COLO829 (cell line): ENCODE measurements at places on chromosomes 3 and 15.
A peak's percentile ranks its signal among the peaks of the same experiment; 100 is the strongest.

DNA sequence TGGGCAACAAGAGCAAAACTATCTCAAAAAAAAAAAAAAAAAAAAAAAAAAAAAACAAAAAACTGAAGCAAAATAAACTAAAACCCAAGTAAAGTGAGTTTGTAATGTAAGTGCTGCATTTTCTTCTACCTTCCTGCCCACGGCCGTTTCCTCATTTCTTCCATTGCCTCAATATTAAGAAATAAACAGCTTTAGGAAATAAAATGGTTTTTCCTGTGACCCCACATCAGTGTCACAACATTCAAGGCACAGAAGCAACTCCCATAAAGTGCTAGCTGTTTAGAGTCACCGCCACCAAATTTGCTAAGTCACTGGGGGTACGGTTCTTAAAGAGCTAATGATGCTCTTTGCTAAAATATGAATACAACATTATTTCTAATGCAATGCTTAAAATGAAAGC lies 3.3 kb downstream of the PKM start:
- DNase-seq, result no peak

- DNase-seq, result no peak
Measured at GRCh38 chr3:173690542-173691180, 293.1 kb downstream of the NLGN1 start.

- no peak for DNase-seq
Measured at GRCh38 chr15:93020976-93021772, 67.8 kb downstream of the RGMA start.

GRCh38 chr15:77605547-77605946 lies 27.2 kb downstream of the LINGO1 start:
- no peak for DNase-seq

GRCh38 chr15:99485153-99485961 lies 80.4 kb upstream of the MEF2A start:
- no peak for DNase-seq

DNA sequence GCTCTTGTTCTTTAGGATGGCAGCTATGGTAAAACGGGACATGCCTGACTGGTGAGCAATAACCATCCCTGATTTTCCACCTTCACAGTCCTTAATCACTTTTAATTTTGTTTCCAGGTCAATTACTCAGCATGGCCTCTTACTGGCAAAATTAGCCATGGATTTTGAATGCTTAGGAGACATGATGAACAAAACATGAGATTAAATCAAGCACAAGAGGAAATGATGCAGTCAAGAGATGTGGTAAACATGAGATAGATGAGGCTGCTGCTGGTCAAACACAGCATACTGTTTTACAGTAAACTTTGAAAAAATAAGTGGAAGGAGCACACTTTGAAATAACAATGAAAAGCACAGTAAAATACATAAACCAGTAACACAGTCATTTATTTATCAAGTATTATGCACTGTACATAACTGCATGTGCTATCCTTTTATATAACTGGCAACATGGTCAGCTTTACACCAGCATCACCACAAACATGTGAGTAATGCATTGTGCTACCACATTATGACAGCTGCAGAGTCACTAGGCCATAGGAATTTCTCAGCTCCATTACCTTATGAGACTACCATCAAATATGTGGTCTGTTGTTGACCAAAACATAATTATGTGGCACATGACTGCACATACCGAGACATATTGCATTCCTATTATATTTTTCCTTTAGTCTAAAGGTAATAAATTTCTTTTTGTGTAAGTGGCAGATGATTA lies 30.1 kb upstream of the ZNF502 start:
- DNase-seq, result no peak

- DNase-seq, result no peak
Measured at GRCh38 chr3:16697443-16698147, 92.4 kb upstream of the DAZL start.

DNA sequence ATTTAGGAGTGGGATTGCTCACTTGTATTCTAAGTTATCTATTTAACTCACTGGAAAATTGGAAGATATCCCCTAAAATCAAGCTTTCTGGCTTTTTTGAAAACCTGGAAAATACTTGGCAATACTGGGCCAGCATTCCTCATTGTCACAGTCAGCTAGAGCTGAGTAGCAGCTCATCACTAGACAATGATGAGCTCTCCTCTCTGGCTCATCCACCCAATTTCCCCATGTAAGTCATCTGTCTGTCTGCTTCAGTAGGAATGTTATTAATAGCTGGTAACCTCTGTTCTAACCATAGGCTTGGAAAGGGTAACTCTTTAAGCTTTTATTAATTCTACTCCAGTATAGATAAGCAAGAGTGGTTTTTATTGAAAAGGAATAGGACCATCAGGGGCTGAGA lies 39.7 kb upstream of the PIK3R4 start:
- DNase-seq, result no peak

DNA sequence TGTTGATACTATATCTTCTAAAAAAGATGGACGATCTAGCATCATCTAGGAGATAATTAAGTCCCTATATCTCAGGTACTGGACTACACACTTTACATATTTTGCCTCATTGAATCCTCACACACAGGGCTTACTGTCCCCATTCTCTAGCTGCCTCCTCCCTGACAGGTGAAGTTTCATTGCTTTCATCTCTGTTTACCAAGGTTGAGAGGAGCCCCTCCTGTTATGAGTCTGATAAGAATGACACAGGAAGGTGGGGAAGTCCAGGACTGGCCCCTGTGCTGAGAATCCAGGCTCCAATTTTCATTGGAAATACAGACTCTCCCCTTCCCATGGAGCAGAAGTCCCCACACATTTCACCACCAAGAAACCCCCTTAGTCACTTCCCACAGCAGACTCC lies 105.2 kb downstream of the XXYLT1 start:
- DNase-seq, result no peak

- no peak for DNase-seq
Measured at GRCh38 chr3:130693314-130693713, 53.3 kb downstream of the PIK3R4 start.

GRCh38 chr3:57048052-57048671 lies 12.3 kb upstream of the SPATA12 start:
- peak; percentile 42 for DNase-seq

- DNase-seq, result no peak
Measured at GRCh38 chr15:80061582-80061981, 2.1 kb downstream of the ZFAND6 start.

- no peak for DNase-seq
Measured at GRCh38 chr15:63491979-63492378, 12.4 kb upstream of the USP3 start.

DNA sequence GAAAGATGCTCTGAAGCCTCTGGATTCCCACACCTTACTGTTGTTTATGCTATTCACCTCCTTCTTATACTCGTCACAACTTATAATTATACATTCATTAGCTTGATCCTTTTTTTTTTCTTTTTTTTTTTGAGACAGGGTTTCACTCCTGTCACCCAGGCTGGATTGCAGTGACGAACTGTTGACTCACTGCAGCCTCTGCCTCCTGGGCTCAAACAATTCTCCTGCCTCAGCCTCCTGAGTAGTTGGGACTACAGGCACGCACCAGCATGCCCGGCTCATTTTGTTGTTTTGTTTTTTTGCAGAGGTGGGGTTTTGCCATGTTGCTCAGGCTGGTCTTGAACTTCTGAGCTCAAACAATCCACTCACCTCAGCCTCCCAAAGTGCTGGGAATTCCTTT lies 143.6 kb downstream of the PLCL2 start:
- DNase-seq, result no peak
